ENCODE measurements at places on chromosomes 7 and 10.

DNA sequence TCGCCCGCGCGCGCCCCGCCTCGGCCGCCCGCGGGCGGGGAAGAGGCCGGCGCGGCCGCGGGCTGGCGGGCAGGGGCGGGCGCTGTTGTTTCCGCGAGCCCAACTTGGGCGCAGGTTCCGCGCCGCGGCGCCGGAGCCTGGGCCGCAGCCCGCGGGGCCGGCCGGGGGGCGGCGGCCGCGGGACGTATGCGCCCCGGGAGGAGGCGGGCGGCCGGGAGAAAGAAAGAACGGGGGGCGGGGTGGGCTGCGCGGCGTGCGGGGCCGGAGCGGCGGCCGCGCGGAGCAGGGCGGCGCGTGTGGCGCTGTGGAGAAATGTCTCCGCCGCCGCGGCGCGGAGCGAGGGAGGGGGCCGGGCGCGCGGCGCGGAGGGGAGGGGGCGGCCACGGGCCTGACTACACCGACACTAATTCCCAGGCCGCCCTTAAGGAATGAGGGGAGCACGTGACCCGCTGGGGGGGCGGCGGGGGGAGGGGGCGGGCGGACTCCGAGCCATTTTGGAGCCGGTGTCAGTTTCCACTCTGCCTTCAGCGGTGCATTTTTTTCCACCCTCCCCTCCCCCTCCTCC is at the start of gene BMI1:
BMI1 (plus strand) TSS at position 509 of the 565 bp plus-strand sequence. CDS start 5,351 bp downstream, outside the sequence.
- no peak for DNase-seq

DNA sequence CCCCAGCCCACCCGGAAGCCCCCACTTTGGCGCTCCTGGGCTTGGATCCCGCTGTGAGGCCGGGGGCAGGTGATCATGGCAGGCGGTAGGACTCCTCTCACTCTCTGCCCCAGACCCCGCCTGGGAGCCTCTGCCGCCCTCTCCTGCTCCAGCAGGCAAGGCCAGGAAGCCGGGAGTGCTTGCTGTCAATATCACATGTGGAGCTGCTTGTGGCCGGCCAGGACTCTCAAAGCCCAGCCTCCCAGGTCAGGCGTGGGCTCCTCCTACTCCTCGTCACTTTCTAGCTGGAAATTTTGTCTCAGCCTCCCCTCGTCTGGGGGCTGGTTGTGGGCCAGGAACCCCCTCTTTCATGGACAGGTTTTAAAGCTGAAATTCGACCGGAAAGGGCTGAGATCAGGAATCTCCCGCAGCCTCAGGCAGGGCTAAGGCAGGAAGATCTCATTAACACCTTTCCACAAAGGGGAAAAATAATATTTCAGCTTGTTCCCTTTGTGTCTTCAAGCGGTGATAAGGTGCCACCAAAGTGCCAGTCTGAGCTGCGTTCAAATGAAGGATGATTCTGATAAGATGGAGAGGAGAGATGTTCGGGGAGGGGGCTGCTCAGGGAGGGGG is 273.6 kb upstream of the PODXL start:
- DNase-seq, result no peak

GRCh38 chr10:7107285-7107684 is 303.5 kb downstream of the SFMBT2 start:
- no peak for DNase-seq

DNA sequence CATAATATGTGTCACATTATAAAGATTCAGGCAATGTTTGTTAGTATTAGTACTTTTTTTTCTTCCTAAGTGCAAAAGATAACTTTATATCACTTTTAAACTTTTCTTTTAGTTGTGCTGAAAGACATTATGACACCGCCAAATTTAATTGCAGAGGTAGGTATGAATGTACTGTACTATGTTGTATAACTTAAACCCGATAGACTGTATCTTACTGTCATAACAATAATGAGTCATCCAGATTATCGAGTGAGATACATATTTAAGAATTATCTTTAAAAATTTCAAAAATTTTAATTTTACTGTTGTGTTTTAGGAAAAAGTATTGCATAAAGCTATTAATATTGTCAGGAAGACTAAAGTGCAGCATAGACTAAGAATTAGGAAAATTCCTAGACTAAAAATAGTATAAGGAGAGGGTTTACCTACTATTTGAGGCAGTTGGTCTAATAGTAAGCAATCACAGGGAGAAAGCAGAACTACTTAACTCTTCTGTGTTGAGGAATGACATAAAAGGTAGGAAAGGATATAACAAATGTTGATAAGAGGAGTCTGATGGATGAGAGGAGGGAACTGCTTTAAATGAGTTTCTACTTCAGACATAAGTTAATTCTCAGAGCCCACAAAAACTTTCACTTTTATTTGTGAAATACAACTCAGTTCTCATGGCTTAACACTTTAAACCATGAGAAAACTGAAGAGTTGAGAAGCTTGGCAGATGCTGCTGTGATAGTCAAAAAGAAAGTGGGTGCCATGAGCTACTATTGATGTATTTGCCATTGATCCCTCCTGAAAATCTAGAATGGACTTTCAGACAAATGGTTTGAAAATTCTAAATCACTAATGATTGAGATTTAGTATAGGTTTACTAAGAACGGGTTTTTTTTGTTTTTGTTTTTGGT is 67.8 kb downstream of the PTEN start:
- DNase-seq, result no peak

DNA sequence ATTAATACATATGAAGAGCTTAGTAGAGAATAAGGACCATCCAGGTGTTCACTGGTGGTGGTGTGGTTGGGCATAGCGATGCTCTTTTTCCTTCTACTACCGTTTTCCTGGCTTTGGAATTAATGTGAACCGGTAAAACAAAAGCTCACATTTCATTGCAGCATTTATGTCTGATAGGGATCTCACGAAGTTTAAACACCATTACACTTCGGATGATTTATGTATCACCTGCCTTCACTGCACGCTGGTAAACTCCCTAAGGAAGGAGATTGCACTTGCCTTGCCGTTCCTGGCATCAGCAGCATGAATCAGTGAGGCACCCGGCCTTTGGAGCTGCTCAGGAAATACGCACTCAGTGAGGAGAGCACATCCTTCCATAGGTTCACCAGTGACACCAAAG is 47.5 kb downstream of the WIPF3 start:
- peak; percentile 23 for DNase-seq

GRCh38 chr10:110118891-110119621 is 88.3 kb upstream of the MXI1 start:
- no peak for DNase-seq

DNA sequence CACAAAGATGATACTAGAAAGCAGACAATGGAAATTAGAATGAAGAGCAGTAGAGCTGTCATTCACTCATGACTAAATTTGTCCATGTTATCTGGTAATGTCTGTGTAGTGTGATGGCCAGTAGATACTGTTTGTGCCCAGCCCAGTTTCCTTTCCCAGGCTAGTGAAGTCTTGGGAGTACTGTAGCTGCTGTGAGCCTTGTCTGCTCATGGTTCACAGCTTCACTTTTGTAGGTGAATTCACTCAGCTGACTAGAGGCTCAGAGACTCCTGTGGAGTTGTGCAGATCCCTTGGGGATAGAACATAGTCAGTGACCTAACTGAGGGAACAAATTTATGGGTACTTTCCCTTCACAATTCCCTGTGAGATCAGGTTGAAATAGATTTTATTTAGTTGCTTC is 572.5 kb downstream of the ARL4A start:
- no peak for DNase-seq

DNA sequence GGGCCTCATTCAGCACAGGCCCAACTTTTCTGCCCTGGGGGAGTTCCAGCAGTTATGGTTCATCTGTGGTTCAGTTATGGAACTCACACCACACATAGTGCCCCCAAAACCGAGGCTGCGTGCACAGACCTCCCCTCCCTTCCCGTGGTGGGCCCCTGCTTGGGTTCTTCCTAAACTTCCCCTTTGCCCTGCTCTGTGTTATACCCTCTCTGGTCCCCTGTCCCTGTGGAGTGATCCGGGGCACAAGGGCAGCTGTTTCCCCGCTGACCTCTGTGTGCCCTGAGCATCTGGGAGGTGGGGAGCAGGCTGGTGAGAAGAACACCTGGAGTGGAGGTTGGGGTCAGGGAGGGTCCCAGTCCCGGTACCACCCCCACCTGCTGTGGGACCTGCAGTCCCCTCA is 39.4 kb downstream of the HTRA1 start:
- no peak for DNase-seq

DNA sequence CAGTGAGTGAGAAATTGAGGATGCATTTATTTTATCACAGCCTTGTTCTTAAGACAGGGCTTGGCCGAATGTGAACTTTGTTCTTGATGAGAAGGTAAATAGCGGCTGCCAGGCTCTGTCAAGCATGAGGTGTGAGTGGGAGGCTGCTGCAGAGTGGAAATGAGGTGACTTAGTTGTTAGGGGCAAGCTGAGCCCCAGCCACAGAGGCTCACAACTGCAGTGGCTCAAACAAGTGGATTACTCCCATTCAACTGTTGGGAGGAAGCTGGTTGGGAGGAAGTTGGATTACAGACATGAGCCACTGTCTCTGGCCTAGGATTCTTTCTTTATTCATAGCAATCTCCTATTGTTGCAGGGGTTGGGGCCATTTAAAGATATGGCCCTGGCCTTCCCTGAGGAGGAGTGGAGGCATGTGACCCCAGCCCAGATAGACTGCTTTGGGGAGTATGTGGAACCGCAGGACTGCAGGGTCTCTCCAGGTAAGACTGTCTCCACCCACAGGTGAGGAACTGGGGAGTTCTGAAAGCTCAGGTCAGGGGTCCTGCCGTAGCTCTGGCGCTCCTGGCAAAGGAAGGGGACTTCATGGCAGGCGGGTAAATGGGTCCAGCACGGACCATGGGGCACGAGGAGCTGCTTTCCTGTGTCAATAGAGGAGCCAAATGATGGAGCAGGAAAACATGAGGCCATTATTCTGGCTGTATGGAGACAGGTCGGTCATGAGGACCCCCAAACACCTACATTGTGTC is 7.1 kb downstream of the ZSCAN25 start:
- no peak for DNase-seq

GRCh38 chr10:112644265-112644645 is 197.2 kb downstream of the VTI1A start:
- DNase-seq, result no peak

DNA sequence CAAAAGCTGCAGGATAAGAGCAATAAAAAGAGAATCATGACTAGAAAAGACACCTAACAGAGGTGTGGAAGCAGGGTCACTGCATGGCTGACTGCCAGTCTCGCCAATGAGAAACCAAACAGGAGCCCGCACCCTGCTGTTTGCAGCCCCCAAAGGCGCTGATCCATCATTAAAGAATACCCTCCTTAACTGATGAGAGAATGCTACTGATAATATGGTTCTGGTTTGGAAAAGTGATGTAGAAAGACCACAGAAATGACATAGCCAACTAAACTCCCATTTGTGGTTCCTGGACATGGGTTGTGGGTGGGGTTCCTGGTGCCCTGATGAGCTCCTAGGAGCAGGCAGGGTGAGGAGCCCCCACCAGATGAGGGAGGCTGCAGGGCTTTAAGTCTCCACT is 207.4 kb downstream of the TNS3 start:
- DNase-seq, result no peak
